C1 segment of cervical spinal cord (tissue), 14 donors: ENCODE measurements at places on chromosomes 5 and 9.

GRCh38 chr5:175693741-175694140 is 35.9 kb downstream of the HRH2 start:
- no peak for DNase-seq

DNA sequence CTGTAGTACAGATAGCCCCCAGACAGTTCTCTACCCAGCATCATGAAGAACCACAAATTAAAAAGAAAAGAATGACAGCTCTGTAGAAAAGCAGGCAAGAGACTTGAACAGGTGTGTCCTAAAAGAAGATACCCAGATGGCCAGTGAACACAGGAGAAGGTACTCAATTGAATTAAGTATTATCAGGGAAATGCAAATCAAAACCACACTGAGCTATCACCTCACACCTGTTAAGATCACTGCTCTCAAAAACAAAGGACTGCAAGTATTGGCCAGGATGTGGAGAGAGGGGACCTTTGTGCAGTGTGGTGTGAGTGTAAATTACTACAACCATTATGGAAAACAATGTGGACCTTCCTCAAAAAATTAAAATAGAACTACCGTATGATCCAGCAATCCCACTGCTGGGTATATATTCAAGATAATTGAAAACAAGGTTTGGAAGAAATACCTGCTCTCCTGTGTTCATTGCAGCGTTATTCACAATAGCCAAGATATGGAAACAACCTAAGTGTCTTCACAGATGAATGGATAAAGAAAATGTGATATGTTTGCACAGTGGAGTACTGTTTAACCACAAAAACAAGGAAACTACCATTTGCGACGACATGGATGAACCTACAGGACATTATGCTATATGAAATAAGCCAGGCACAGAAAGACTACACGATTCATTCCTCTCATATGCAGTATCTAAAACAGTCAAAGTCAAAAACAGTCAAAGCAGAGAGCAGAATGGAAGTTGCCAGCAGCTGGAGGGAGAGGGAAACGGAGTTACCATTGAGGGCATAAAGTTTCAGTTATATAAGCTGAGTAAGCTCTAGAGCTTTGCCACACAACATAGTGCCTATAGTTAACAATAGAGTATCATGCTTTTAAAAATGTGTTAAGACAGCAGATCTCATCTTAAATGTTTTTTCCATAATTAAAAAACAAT is 102.6 kb downstream of the WNK2 start:
- no peak for DNase-seq

DNA sequence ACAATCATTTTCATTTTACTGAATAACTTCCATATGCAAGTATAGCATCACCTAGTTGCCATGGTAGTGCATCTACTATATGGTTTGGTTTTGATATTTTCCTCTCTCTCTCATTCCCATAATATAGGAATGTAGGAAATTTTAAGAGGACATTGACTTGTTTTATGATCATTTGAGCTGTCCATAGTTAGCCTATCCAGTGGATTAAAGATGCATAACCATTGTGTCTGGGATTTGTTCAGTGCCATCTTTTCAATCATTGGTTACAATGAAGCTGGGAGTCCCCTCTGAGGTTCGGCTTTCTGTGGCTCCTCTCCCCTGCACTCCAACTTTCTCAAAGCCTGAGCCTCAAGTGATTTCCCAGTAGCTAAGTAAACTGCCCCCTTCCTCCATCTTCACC is 458.5 kb downstream of the RAB3C start:
- DNase-seq = no peak

GRCh38 chr5:59346514-59346913 is 547.0 kb downstream of the PDE4D start:
- peak; percentile 5 for DNase-seq

DNA sequence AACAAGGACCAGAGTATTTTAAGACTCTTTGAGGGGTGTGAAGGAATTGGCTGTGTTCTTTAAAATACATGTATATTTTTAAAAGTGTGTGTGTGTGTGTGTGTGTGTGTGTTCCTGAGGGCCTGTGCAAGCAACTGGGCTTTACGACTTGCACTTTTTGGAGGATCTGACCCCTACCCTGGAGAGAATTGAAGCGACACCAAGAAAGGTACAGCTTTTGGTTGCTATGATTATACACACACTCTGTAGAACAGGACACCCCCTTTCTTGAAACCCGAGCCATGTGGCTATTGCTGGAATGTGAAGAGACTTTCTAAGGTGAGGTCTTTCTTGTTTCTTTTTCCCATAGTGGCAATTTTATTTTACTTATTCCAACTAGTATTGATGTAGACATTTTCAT is 988 bp downstream of the SHISAL2B start:
- DNase-seq = no peak

DNA sequence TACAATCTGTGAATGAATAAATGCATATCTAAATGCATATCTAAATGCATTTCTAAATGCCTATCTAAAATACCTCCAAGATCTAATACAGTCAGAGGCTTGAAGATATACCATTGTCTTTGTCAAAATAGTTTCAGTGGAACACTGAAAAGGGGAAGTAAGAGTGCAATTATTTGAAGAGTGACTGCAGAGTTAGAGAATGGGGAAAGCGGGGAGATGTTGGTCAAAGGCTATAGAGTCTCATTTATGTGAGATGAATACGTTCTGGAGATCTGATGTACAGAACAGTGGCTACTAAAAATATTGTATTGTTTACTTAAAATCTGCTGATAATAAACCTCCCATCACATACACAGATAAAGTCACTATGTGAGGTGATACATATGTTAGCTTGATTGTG is 1126.2 kb upstream of the CDH9 start:
- DNase-seq = no peak

- DNase-seq = no peak
Measured at GRCh38 chr5:172727551-172727950, 43.4 kb downstream of the DUSP1 start.

DNA sequence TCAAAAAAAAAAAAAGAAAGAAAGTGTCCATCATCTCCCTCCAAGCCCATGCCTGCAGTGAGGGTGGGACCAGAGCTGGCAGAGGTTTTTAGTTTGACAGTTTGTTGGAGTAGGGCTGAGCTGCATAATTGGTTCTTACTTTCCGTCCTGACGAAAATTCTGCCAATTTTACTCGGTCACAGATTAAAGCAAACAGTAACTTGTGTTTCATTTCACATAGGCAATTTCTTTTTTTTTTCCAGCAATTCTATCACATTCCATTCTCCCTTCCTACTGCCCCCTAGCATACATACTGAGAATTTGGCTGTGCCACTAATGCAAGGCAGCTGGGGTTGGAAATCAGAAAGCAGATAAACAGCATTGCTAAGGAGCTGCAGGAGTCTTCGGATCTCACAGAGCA is 132.4 kb downstream of the FRMD3 start:
- no peak for DNase-seq

DNA sequence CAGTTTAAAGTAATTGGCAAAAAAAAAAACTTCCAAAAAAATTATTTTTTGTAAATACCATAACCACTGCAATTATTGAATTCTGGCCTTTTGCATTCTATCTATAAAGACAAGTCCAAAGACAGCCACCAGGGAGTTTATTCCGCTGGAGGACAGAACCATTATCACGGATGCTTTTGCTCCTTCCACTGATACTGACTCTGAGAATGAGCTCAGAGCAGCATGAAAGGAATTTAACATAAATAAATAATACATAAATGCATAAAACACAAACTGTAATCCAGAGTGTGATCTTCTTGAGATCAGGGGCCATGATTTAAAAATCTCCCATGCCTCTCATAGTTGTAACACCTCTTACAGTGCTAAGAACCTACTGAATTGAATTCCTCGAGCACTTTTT is 264.8 kb downstream of the ARRDC3 start:
- DNase-seq = no peak

GRCh38 chr9:116198344-116198743 is 44.8 kb downstream of the PAPPA start:
- DNase-seq = no peak

DNA sequence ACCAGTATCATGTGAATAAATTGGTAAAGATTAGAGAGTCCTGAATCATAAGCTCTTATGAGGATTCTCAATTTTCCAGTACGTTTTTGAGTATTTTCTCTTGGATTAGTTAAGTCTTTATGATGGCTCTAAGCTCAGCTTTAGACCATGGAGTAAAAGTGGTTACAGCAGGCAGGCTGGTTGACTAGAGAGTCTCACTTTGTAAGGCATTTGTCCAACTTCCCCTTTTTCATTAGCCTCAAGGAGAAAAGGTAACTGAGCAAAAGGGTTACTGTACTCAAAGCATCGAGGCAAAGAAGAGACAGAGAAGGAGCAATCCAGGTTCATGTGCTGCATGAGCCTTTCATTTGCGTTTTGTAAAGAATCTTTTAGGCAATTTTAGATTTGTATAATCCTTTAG is 8.5 kb downstream of the NOP16 start:
- DNase-seq = no peak

- peak; percentile 74 for DNase-seq
Measured at GRCh38 chr5:155729684-155730059, 597.3 kb upstream of the SGCD start.

DNA sequence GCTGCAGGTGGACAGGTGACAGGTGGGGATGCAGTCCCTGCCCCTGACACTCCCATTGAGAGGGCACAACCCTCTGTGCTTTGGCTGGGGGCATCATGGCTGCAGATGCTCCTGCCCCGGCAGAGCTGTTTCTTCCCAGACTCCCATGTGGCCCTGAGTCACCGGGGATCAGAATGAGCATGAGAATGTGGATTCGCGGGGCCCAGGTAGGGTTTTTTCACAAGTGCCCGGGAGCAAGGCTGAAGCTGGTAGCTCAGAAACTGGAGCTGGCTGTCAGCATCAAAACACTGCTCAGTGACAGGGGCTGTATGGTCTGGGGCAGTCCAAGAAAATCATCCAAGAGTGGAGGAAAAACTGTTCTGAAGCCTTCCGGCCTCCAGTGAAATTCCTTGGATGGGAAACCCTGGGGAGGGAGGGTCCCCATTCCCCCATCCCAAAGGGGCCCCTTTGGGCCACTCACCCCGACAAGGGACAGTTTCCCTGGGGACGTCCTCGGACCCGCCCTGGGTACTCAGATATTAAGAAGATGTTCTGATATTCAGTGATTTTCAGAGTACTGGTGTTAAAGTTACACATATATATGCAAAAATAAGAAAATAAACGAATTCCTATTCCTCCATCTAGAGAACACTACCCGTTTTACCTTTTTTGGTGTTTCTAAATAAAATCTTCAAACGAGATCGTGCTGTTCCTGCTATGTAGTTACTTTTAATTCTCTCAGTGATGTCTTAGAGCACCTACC is 120.1 kb upstream of the LPCAT1 start:
- DNase-seq = no peak

- DNase-seq = no peak
Measured at GRCh38 chr9:123548741-123549545, 192.9 kb downstream of the CRB2 start.

- DNase-seq = no peak
Measured at GRCh38 chr9:128715436-128715750, 8.5 kb downstream of the ZDHHC12 start.

- no peak for DNase-seq
Measured at GRCh38 chr5:73485715-73486114, 12.5 kb upstream of the BTF3 start.

DNA sequence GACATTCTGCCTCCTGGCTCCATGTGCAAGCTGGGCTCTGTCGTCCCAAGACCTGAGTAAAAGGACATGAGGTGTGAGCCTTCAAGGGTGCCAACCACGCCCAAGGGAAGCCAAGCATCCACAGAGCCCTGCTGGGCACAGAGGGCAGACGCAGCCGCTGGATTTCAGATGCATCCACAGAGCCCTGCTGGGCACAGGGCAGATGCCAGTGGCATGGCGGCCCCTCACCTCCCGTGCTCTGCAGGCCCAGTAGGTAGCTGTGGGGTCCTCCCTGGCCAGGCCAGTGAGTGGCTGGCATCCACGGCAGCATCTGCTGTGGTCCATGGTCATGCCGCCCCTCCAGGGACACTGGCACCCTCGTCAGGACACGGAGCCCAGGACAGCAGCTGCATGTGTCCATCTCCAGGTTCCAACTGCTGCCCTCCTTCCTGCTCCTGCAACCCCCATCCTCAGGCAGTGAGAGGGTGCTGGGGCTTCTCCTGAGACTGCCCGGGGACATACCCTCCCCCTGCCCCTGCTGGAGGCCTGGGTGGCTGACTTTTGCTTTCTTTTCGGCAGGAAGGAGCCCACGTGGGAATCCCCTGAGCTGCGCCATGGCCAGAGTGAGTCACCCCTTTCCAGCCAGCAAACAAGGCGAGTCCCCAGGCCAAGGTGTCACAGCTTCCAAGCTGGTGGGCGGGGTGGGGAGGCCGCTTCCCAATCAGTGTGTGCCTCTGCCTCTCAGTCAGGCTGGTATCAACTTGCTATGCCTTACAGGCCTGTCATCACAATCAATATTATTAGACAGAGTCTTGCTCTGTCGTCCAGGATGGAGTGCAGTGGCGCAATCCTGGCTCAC is 4.0 kb upstream of the TRAF2 start:
- DNase-seq = no peak

DNA sequence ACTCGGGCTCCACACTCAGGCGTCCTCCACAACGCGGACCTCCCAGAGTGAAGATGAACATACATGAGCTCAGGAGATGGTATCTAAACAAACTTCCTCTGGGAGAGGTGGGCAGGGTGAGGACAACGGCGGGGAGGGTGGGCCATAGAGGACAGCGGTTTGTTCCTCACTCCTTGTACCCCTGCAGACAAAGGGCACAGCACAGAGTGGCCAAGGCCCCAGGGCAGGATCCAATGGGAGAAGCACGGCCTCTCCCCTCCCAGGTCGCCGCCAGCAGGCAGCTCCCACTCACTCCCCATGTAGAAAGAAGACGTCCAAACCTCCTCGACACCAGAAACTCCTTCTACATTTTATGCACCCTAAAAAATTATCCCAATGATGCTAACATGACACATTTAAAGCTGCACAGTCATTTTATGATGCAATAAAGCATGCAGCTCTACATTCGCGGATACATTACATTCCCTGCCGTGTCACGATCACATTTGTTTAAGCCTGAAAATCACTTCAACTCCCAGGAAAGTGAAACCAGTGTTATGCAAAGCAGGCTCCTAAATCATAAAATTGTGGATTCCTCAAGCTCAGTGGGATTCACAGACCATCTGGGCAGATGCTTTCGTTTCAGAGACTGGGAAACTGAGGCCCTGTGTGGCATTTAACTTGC is 87.5 kb upstream of the SARDH start:
- no peak for DNase-seq

- DNase-seq = no peak
Measured at GRCh38 chr9:79577969-79578723, 6.4 kb downstream of the TLE4 start.

- no peak for DNase-seq
Measured at GRCh38 chr5:140808889-140809291, 2.0 kb downstream of the PCDHA4 start.
